ENCODE measurements at places on chromosomes 4 and X.

GRCh38 chrX:137926090-137926489 lies 360.2 kb downstream of the ZIC3 start:
- DNase-seq = peak; percentile 23

DNA sequence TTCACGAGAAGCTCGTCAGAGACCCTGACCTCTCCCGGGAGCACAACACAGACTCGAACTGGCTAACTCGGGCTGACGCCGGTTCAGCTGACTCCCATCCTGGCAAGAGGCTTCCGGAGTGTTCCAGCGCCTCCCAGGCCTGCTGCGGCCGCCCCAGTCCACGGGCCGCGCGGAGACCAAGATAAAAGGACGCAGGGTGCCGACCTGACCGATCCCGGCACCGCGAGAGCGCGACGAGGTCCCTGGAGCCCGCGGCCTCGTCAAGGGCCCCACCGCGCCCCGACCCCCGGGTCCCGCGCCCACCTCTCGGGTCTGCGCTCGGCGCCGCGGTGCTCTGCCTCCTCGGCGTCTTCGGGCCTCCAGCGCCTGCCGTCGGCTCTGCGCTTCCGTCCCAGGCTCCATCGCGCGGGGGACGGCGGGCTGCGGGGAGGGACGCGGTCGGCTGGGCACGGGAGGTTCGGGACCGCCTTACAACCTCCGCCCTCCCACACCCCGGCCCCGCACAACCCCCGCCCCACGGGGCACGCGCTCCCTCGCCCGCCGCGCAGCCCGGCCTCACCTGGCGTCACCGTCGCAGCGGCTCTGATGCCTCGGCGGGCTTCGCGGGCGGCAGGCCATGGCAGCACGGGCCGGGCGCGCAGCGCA lies 426 bp downstream of the SLBP start:
- peak; percentile 34 for DNase-seq

GRCh38 chr4:170083541-170083940 lies 6.2 kb downstream of the AADAT start:
- no peak for DNase-seq

DNA sequence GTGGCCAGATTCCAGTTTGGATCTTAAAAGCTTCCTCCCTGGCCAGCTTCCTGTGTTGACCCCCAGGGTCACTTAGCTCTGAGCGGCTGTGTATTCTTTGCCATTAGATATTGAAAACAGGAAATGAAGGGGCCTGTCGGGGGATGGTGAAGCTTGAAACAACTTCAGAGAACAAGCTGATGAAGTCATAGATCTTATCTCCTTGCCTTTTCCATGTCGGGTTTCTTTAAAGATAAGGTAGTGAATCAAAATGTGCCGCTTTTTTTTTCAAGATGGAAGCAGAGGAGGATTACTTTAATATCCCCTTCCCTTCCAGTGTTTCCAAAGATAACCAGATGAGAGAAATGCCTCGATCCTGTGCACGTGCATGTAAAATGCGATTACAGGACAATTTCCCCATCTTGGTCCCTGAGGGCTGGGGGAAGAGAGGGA lies 508.5 kb downstream of the MID1IP1 start:
- DNase-seq = no peak

GRCh38 chr4:176274441-176274840 lies 5.4 kb upstream of the ASB5 start:
- DNase-seq = no peak

GRCh38 chrX:9562851-9563250 lies 98.0 kb downstream of the TBL1X start:
- DNase-seq = no peak

GRCh38 chrX:147803948-147804347 lies 107.8 kb upstream of the FMR1 start:
- DNase-seq = peak; percentile 11

GRCh38 chr4:127162741-127163140 lies 470.0 kb upstream of the INTU start:
- no peak for DNase-seq

- DNase-seq = no peak
Observed at GRCh38 chrX:130550351-130550750, 148.6 kb downstream of the RBMX2 start.

DNA sequence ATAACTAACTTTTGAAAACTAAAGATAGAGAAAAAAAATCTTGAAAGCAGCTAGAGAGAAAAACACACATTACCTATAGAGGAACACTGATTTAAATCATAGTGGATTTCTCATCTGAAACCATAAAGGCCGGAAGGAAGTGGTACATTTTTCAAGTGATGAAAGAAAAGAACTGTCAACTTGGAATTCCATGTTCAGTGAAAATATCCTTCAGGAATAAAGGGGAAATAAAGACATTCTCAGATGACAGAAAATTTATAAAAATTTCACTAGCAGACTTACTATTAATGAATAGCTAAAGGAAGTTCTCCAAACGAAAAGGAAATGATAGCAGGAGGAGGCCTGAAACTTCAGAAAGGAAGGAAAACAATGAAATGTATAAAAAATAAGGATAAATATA lies 7.6 kb upstream of the JADE3 start:
- no peak for DNase-seq

GRCh38 chr4:6252051-6252450 lies 17.6 kb upstream of the WFS1 start:
- DNase-seq = no peak

Data from RPMI8226 (cell line).